A549 treated with CpdA at 1 μM for 4 hours (cell line): ENCODE measurements at places on chromosomes 5 and 9. TPM values are rescaled to one million over a fixed set of nuclear protein-coding genes. Genes with fewer than 3 reads are reported as not detected.

PTRH1 gene
- total RNA-seq = 11.1 to 17.9 TPM (median 15.6 TPM) in 5 replicates

IFNA17 gene
- not detected in 5 replicates for total RNA-seq

TRIM7 gene
- total RNA-seq = 27.2 to 44.1 TPM (median 42.4 TPM) in 5 replicates

DRD1 gene
- 0.83 to 1.4 TPM (median 1.0 TPM) in 5 replicates for total RNA-seq

TMEFF1 gene
- 0.23 to 1.5 TPM (median 1.0 TPM) in 5 replicates for total RNA-seq

BTNL9 gene
- total RNA-seq = 0.64 to 1.5 TPM (median 1.1 TPM) in 5 replicates

FAM221B gene
- total RNA-seq = not detected in 5 replicates

LRRC8A gene
- total RNA-seq = 36.1 to 43.2 TPM (median 42.1 TPM) in 5 replicates

CCNI2 gene
- total RNA-seq = 0.09 to 0.36 TPM (median 0.11 TPM) in 4 of 5 replicates, not detected in the other

IL5 gene
- not detected in 5 replicates for total RNA-seq

INPP5E gene
- total RNA-seq = 13.8 to 20.7 TPM (median 18.4 TPM) in 5 replicates

GZMA gene
- total RNA-seq = not detected in 5 replicates

CDH10 gene
- 0.22 to 0.32 TPM (median 0.30 TPM) in 5 replicates for total RNA-seq

FAM193B gene
- 23.8 to 35.4 TPM (median 30.9 TPM) in 5 replicates for total RNA-seq

SPATA31D1 gene
- not detected in 5 replicates for total RNA-seq

FCN2 gene
- total RNA-seq = not detected in 5 replicates

PCAT7 gene
- 0.71 to 1.1 TPM (median 0.80 TPM) in 5 replicates for total RNA-seq

FLT4 gene
- total RNA-seq = 3.5 to 5.6 TPM (median 3.9 TPM) in 5 replicates

TICAM2 gene
- 0.46 to 1.1 TPM (median 1.0 TPM) in 5 replicates for total RNA-seq

CDKN2B-AS1 gene
- total RNA-seq = not detected in 5 replicates

EIF4E1B gene
- total RNA-seq = not detected in 5 replicates

OTP gene
- 0.06 to 0.14 TPM (median 0.10 TPM) in 4 of 5 replicates, not detected in the other for total RNA-seq

TMED7 gene
- 48.5 to 73.3 TPM (median 56.2 TPM) in 5 replicates for total RNA-seq

TMC1 gene
- total RNA-seq = 0.05 to 0.14 TPM in 2 of 5 replicates, not detected in the others

SMIM3 gene
- 3.0 to 4.4 TPM (median 3.6 TPM) in 5 replicates for total RNA-seq

FABP6 gene
- 0.79 to 1.7 TPM (median 0.92 TPM) in 5 replicates for total RNA-seq

DCP2 gene
- total RNA-seq = 8.5 to 12.4 TPM (median 10.9 TPM) in 5 replicates

RNF180 gene
- total RNA-seq = 0.15 to 0.31 TPM (median 0.20 TPM) in 5 replicates

PCDHB16 gene
- 0.05 to 0.10 TPM (median 0.08 TPM) in 4 of 5 replicates, not detected in the other for total RNA-seq
